ENCODE measurements at places on chromosomes 6 and 20.

DNA sequence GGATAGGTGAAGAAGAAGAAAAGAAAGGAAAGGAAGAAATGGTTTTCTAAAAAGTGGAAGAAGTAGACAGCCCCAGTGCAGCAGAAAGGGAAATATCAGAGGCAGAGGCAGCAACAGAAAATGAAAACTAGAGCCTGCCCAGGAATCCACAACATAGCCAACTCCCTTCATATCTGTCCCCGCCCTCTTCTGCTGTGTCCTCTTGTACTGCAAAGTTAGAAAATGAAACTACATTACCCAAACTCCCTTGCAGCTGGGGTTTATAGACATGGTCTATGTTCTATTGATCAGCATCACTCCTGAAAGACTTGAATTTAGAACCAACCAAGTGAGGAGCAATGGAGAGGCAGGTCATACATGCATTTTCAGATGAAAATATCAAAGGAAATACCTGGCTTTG, 200.5 kb upstream of the PHACTR1 start:
- no peak for DNase-seq

- DNase-seq = no peak
These were observed 324.3 kb downstream of the QKI start for GRCh38 chr6:163738725-163739407.

- no peak for DNase-seq
These were observed 19.1 kb downstream of the ADGRB3 start for GRCh38 chr6:68654134-68654533.

GRCh38 chr6:7615611-7616383, 25.8 kb downstream of the SNRNP48 start:
- DNase-seq = no peak

DNA sequence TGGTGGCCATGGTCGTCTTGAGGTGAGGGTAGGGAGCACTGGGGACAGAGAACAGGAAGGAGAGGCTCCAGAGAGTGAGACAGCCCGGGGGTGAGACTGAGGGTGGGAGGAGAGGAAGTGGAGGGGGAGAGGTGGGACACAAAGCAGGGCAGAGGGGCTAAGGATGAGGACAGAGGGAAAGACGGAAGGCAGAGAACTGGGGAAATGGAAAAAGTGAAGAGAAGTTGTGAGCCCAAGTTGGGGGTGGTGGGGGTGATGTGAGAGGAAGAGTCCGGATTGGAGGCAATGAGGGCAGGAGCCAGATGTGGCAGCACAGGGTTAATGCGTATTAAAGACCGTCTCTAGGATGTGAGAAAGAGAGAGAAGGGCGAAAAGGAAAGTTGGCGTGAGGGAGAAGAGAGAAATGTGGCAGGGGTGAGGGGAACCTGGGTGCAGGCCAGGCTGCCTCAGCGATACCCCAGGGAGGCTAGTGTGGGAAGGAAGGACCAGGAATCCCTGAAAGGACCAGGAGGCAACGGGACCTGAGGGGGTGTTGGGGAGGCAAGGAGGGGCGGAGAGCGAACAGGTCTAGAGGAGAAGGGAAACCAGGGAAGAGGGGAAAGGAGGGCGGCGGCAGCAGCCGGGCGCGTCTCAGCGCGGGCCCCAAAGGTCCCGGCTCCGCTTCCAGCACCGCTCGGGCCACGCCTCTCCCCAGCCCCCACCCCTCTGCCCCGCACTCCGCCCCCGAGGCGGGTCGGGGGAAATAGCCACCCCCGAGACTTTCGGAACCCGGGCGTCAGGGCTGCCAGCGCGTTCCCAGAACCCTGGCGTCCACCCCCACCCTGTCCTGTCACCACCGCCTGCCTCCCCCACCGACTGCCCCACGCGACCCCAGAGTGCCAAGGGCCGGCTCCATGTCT, at the start of gene PPP1R18:
Gene PPP1R18, minus strand, starts transcription at position 637 of the 899 bp plus-strand sequence. Its CDS starts 627 bp downstream, at position 10.
- DNase-seq = peak; percentile 23

GRCh38 chr6:40472353-40472752, 114.8 kb downstream of the LRFN2 start:
- no peak for DNase-seq

DNA sequence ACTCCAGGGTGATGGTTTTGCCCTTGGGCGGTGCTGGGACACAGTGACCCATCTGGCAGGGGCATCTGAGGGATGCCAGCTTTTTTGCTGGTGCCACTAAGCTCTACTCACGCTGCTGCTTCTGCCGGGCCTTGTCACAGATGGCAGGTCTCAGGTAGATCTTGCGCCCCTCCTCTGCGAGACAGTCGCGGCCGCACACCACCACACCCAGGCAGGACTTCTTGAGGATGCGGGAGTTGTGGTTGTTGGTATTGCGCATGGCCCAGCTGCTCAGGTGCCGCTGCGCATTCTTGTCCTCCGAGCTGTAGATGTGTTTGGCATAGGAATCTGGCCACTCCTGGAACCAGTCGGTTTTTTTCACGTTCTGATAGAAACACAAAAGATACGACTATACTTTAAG, 14.7 kb downstream of the GCM1 start:
- DNase-seq = no peak

DNA sequence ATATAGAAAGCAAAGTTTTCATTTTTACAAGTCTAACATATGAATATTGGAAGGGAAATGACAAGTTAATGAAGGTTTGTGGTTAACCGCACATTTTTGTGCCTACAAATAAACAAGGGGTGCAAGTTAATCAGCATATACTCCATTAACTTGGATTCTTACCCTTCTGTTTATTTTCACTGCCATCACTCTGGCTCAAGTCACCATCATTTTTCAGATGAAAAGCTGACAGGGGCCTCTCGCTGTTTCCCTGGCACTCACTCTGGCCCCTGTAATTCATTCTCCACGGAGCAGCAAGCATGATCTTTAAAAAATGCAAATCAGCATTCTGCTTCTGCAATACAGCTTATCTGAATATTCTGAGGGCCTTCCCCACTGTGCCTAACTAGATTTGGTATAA, 29.8 kb downstream of the APCDD1L start:
- DNase-seq = no peak

- DNase-seq = no peak
These were observed 474.2 kb downstream of the KIF16B start for GRCh38 chr20:16098890-16099639.

DNA sequence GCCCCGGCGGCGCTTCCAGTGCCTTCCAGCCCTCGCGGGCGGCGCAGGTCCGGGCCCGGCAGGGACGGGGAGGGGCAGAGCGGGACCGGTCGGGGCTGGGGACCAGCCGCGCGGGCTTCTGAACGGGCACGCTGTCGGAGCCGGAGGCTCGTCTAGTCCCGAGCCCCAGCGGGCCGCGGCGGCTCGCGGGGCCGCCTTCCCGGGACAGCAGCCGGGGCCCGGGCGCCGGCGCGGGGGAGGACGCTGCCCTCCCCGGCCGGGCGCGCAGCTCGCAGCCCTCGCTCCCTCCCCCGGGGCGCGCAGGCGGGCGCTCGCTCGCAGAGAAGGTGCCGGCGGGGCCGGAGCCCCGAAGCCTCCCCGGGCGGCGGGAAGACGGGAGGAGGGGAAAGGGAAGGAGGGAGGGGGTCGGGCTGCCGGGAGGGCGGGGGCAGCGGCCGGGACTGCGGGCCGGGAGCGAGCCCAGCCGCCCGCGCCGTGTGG, 696 bp upstream of the SIRPA start:
- peak; percentile 77 for DNase-seq

DNA sequence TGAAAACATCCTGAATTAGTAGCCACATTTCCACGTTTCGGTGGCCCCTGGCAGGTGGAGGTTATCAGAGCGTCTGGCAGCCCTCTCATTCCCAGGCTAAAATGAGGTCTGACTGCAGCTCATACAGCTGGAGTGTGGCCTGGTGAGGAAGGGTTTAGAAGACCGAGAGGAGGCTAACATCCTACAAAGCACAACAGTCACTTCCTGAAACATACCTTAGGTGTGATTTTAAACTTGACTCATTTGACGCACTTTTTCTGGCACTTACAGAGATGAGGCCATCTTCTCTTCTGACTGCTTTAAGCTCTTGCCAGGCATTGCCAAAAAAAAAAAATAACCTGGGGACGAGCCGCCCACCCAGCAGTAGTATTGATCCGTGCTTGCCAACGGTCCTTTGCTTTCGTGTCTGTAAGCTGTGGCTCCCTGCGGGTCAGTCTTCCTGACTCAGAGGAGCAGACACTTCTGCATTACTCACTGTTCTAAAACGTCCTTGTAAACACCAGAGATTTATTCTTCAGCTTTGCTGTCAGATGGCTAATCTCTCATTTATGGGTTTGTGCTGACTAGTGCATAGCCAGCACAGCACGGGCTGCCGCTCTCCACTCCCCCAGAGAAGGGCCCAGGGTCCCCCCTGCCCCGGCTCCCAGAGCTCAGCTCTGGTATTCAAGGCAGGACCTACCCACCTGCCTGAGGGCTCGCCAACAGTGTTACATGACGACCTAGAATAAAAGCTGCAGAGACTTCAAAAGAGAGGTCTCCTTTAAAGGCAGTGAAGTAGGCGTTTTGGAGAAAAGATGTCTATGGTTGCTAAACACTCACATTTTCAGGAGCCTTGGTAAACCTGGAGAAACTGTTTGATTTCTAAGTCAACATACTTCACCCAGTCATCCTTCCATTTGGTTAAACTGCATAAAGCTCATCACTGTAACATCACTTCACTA, 78.5 kb upstream of the FRMD1 start:
- DNase-seq = no peak

All from nucleus accumbens (tissue), 56 donors.